ENCODE measurements at places on chromosomes 7 and 10.

- DNase-seq: no peak
Observed at GRCh38 chr10:23073527-23073926, 21.9 kb upstream of the MSRB2 start.

GRCh38 chr7:137343281-137343841, at the start of gene PTN:
Gene PTN, minus strand, starts transcription at chr7:137343733. Its CDS starts 88,760 bp downstream, at chr7:137254973.
- DNase-seq: no peak

GRCh38 chr10:127162841-127163240, 33.5 kb downstream of the INSYN2A start:
- no peak for DNase-seq

GRCh38 chr10:48192881-48193450, 81.5 kb downstream of the FRMPD2 start:
- no peak for DNase-seq

- DNase-seq: no peak
Observed at GRCh38 chr10:65040796-65041195, 1519.6 kb downstream of the REEP3 start.

DNA sequence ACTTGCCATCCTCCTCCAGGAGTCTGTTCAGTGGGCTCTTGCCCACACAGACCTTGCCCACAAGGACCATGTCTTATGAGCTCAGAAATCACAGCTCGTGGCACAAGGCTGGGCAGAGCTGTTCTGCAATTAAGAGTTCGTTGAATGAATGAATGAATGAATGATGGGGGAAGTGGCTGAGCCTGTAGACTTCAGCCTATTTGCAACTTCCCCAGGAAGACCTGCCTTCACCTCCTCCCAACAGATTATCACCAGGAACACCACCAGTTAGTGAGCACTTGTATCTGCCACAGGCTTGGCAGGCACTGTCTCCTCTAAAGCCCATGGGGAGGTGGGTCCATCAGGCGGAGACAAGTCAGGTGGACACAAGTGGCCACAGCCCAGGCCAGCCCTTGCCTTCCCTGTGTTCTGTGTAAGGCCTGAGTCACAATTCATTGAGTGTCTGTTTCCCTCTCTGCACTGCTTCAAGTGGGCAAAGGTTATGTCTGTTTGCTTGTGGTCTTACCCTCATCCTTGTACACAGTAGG, 1.8 kb upstream of the FGF8 start:
- no peak for DNase-seq

Measured in activated naive CD8-positive, alpha-beta T cell treated with anti-CD3 and anti-CD28 coated beads, Interleukin-2, amount 10 ng/mL, durations not matched to agents 7 days and 5 days (primary cell).